Amniotic stem cell (primary cell): ENCODE measurements at places on chromosomes 16 and 17.

DNA sequence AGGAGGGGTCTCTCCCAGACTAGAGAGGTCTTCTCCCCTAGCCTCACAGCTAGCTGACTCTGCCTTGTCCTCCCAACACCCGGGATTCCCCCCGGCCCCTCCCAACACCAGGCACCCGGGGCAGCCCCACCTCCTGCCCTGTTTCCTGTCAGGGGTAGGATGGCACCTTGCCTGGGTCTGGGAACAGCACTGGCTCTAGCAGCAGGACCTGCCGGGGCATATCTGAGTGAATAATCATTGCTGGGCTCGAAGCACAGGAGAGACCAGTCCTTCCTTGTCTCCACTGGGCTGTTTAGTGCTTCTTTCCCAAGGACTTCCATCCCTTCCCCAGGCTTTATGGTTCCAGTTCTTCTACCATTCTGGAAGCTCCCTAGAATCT is 25.7 kb downstream of the MINK1 start:
- no peak for DNase-seq

DNA sequence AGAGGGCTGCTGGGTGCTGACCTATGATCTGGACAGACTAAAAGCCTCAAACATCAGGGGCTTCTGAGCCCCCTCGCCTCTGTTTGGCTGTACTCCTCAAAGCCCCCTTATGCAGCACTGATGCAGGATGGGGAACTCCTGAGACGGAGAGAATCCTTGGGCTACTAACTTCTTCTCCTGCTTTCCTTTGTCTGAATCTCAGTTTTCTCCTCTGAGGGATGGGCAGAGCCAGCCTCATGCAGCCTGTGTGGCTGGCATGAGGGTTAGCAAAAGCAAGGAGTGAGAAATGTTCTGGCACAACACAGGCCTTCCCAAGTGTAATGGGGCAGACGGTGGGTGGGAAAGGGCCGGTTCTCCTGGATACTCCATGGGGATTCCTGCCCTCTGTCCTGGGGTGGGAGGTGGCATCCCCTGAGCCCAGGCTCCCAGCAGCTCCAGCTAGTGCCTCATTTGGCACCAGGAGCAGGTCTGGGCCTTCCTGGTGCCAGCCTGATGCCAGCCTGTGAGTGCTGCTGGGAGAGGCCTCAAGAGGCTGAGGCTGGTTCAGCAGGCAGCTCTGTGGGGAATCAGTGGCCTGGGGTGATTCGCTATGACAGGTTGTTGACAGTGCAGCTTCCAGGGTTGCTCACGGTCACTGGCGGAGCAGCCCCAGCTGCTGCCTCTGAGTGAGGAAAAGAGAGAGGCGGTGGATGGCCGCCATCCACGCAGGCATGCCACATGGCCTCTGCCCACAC is 4.0 kb upstream of the BRD7 start:
- DNase-seq = no peak

DNA sequence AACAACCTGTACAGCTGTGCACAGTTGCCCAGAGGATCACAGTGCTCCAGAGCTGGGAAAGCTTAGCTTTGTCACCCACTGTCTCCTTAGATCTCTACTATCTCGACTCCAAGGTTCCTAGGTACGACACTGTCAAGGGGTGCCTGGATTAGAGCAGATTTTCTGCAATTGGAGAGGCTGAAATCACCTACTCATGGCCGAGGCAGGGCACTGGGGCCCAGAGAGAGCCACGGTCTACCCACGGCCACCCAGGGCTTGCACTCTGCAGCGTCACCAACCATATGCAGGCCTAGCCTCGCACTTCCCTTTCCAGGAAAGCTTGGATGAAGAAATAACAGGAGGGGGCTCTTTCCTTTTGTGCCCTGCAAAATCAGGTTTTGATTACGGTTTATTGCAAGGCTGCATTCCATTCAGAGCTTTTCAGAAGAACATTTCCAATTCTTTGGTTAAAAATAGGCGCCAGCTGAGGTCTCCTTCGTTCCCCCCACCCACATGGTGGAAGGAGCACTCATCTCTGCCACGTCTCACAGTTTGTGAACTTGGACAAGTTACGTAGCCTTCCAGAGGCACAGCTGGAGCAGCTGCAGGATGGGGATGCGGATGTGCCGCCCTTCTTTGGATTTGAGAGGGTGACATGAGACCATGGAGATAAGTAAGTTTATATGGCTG is 80.0 kb downstream of the IRX5 start:
- no peak for DNase-seq

DNA sequence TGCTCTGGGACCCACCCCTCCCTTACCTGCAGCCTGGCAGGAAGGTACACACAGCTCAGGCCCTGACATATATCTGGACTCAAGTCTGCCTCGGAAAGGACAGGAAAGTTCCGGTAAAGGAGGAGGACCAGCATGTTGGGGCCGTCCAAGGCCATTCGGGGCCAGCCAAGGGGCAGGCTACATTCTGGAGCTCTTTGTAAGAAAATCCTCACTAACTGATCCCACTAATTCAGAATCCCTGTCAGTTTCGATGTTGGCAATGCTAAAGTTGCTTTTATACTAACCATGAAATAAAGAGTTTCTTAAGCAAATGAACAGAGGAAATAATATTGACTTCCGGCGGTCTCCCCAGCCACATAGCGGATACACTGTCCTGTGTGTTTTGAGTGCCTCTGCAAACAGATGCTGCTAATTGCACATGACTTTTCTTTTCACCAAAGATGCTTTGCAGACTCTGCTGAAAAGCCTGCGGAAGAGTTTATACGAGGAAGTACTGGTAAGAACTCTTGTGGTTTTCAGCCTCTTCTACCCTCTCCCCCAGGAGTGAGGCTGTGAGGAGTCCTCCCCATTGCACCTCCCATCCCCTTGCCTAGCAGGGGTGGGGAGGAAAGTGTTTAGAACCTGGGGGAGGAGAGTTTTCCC is 54.8 kb downstream of the PLXDC1 start:
- DNase-seq = no peak

DNA sequence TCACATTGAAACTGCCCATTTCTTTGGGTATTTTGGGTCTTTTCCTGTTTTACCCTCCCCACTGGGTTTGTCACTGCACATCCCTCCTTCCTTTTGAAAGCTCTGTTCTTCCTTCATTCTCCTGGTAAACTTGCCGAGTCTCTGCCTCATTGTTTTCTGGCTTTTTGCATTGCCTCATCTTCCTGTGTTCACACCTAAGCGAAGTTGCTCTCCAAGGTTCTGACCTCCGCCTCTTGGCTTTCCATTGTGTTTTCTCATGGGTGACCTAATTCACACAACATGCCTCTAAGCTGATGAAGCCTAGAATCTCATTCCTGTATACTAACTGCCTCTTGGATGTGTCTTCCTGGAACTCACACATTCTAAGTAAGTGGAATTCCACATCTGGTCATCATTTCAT is 1096.1 kb upstream of the EEF2KMT start:
- no peak for DNase-seq

DNA sequence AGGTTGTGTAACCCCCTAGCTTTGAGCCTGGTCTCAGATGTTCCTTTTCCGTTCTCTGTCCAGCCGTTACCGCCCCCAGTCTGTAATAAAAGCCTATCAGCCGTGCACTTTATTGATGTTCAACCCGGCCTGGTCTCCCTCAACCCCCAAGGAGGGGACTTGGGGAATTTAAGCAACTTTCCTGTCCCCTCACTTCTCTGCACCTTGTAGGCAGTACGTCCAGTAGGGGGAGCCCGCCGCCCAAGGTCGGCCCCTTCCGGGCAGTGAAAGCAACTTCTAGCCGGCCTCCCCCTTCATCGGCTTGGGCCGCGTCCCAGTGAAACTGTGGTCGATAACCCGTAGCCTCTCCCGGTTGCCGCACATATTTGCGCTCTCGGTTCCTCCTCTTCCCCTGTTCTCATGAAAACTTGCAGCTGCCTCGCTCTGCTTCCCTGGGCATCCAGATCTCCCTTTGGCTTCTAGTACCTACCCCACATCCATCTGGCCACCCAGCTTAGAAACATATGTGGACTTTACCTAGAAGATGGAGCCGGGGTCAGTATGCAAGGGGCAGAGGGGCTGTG is 7.9 kb downstream of the PNPO start:
- DNase-seq = peak; percentile 19

- no peak for DNase-seq
Measured at GRCh38 chr17:40315678-40316570, 6.9 kb downstream of the RARA start.

DNA sequence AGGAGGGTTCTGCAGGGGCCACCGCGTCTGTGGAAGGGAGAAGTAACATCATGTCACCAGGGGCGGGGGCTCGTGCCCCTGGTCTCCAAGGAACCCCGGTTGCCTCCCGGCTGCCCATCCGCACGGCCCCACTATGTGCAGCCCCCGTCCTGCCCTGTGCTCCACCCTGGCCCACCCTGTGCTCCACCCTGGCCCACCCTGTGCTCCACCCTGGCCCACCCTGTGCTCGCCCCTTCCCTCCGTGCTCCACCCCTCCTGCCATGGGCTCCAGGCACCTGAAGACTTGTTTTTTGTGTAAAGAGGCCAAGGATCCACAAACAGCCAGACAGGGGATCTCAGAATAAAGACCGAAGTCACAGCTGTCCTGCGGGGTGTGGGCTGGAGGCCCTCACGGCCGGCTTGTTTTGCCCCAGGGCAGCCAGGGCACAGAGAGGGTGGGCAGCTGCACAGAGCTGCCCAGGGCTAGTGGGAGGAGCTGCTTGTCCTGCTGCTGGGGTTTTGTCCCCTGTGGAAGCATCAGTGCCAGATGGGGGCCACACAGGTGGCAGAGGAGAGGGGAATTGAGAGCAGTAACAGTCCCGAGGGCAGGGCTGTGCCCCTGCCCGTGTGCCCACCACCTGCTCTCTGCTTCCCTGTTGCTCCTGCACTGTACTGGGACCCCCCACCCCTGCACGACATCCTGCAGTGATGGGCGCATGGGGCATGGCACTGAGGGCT is 147.0 kb upstream of the CIBAR2 start:
- DNase-seq = no peak

- no peak for DNase-seq
Measured at GRCh38 chr17:10034719-10035475, 129.8 kb upstream of the RCVRN start.

DNA sequence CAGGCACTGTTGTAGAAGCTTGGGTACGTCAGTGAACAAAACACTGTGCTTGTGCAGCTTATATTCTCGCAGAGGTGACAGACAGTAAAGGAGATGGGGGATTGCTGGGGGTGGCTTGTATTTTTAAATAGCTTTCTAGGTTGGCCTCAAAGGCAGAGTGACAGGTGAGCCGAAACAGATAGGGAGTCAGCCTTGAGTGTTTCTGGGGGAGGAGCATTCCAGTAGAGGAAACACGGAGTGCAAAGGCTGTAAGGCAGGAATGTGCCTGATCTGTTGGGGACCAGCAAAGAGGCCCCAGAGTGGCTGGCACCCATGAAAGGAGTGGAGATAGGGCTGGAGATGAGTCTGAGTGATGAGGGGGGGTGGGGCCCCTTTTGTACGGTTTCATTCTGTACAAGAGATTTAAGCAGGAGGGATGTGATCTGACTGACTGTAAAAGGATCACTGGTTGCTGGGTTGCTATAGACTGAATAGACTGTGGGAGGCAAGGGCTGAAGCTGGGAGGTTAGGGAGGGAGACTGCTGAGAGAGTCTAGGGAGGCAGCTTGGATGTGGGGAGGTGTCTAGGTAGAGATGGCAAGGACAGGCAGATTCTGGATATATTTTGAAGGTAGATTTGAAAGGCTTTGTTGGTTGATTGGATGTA is 15.2 kb downstream of the NUP93 start:
- DNase-seq = no peak

GRCh38 chr16:1723450-1724147 is 17.6 kb downstream of the MAPK8IP3 start:
- DNase-seq = no peak

DNA sequence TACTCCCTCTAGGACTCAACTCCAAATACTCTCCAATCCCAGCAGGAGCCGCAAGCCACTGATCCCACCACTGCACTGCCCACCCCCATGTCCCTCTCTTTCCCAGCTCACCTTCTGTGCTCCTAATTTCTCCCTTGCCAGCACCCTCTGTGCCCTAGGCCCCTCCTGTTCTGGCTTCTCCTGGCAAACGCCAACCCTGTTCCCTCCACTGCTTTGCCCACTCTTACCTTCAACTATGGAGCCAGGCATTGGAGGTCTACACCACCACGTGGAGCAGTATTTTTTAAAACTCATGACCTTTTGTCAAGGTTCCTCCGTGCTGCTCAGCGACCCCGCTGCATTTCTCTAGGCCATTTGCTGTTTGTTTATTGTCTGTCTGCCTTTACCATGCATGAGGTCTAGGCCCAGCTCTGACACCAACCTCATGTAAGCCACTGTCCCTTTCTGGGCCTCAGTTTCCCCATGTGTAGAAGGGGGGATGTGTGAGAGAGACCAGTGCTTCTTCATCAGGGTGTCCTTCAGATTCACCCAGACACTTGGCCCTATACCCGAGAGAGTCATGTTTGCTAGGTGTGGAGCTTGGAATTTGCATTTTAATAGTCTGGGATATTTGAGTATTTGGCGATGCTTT is 4.6 kb downstream of the CCDC102A start:
- DNase-seq = no peak

GRCh38 chr16:61887903-61888302 is 148.3 kb downstream of the CDH8 start:
- DNase-seq = no peak

GRCh38 chr17:80394629-80395216 is 20.2 kb upstream of the ENDOV start:
- no peak for DNase-seq

- DNase-seq = no peak
Measured at GRCh38 chr17:75398279-75398678, 7.2 kb downstream of the GRB2 start.

GRCh38 chr17:58576679-58577367 is 62.4 kb upstream of the MTMR4 start:
- DNase-seq = no peak

DNA sequence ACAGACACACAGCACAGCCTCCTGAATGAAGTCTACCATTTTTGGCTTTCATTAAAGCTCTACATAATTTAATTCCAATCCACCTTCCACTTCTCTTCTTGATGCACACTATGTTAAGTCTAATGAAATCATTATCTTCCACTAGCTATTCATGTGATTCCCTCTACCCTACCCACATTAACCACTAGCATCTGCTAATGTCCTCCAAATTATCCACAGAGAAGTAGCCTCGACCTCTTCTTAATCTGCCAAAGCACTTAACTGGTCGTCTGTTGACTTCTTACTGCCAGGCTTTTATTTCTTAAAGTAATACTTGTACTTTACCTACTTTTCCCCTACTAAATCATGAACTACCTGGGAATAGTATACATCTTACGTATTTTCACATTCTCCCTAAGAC is 91.8 kb downstream of the NCOR1 start:
- DNase-seq = no peak

- no peak for DNase-seq
Measured at GRCh38 chr16:65409510-65409909, 287.6 kb upstream of the CDH11 start.

DNA sequence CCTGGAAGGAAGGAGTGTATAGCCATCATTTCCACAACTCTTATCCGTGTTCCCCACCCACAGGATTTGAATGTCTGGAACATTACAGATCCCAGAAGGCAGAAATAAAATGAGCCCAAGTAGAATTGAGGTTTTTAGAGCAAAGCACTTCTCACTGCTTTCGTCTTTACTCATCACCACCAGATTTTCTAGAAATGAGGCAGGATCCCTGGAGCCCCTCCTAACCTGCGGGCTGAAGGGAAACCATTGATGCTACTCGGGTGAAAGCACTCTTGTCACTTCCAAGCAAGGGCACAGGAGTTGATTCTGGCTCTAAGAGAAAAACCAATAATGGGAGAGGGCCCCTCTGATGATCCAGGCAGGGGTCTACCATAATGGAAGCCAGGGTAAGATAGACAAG is 2.8 kb upstream of the ALDOC start:
- no peak for DNase-seq
